M059J (cell line): ENCODE measurements at places on chromosomes 13 and 19. TPM values are rescaled to one million over a fixed set of nuclear protein-coding genes. Genes with fewer than 3 reads are reported as not detected.

AMER2 gene
- total RNA-seq = not detected in 2 replicates

SIAH3 gene
- total RNA-seq = 0.10 and 0.37 TPM in 2 replicates

STOML3 gene
- total RNA-seq = not detected in 2 replicates

ZNF681 gene
- 1.1 and 3.1 TPM in 2 replicates for total RNA-seq

ZNF331 gene
- 5.3 and 12.3 TPM in 2 replicates for total RNA-seq

LHB gene
- 1.8 TPM in 1 of 2 replicates, not detected in the other for total RNA-seq
